ENCODE measurements at places on chromosomes 1 and 21.

- no peaks in the 10 kb centered on the region for H3K36me3 ChIP-seq
- H3K27ac ChIP-seq, result no peak overlapping the region
- H3K27me3 ChIP-seq, result no peaks in the 10 kb centered on the region
- H3K4me3 ChIP-seq, result no peak overlapping the region
Measured at GRCh38 chr1:225691377-225691776, 38.5 kb upstream of the ENAH start.

DNA sequence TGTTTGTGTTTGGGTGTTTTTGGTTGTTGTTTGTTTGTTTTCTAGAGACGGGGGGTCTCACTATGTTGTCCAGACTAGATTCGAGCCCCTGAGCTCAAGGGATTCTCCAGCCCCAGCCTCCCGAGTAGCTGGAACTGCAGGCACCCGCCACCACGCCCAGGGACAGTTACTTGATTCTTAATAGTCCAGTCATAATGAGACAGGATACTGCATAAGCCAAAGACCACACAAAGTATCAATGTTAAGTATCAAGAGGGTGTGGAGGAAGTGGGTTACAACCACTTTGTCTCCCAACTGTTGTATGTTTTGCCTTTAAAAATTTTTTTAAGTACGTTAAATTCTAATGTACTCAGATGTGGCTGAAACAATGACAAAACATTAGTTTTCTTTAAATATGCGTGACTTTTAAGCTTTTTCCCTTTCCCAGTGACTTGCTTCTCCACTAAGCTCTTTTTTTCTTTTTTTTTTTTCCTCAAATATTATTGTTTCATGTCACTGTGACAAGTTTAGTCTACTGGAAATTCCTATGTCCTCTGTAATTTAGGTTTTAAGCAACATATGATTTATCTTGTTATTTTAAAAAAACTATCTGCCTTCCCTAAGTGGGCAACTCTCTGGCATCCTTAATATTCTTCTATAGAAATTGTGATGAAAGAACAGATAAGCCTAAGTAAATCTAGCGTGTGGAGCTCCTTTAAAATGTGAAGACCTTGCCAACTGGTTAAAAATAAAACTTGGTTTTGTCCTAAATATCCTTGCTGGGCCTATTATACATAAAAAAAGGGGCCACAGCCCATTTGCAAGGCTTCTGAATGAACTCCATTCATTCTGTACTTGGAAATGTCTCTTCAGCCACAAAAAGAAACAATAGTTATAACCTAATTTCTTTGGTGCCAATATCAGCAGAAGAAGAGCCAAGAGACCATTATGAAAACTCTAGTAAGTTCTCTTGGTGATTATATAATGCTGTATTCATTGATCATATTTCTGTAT lies 56.2 kb upstream of the DPH5 start:
- no peak overlapping the region for H3K27ac ChIP-seq
- no peaks in the 10 kb centered on the region for H3K36me3 ChIP-seq
- H3K27me3 ChIP-seq, result no peaks in the 10 kb centered on the region
- H3K4me1 ChIP-seq, result no peaks in the 10 kb centered on the region
- no peak for DNase-seq

GRCh38 chr1:73903092-73903491 lies 294.9 kb downstream of the LRRIQ3 start:
- H3K27ac ChIP-seq, result no peak overlapping the region
- H3K36me3 ChIP-seq, result no peaks in the 10 kb centered on the region
- no peak for DNase-seq
- no peaks in the 10 kb centered on the region for H3K27me3 ChIP-seq
- no peaks in the 10 kb centered on the region for H3K4me1 ChIP-seq

DNA sequence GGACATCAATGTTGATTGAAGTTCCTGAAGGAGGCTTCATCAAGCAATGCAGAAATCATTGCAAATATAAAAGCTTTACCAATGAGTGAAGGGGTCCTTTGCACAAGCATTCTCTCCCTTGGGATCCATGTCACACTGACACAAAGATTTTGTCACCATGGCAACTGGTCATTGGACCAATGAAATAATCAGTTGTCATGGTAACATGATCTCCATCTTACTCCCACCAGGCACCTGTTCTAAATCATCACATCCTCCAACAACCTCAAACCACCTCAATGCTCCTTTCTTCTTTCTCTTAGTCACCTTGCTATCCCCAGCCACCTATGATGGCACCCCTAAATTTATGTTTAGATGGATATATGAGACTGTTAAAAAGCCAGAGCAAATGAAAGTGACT lies 13.5 kb upstream of the FOXJ3 start:
- DNase-seq, result no peak
- H3K36me3 ChIP-seq, result no peaks in the 10 kb centered on the region
- H3K4me1 ChIP-seq, result no peaks in the 10 kb centered on the region
- no peaks in the 10 kb centered on the region for H3K27me3 ChIP-seq
- H3K4me3 ChIP-seq, result no peak overlapping the region

DNA sequence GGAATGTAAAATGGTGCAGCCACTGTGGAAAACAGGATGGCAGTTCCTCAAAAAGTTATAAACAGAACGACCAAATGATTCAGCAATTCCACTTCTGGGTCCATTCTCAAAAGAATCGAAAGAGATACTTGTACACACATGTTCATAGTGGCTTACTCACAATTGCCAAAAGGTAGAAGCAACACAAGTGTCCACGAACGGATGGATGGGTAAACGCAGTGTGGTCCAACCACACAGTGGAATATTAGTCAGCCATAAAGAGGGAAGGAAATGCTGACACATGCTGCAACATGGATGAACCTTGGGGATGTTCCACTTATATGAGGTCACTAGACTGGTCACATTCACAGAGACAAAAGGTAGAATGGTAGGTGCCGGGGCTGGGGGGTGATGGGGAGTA lies 5.3 kb downstream of the KRTAP10-1 start:
- no peaks in the 10 kb centered on the region for H3K27me3 ChIP-seq
- no peak overlapping the region for H3K4me3 ChIP-seq
- no peaks in the 10 kb centered on the region for H3K36me3 ChIP-seq
- H3K27ac ChIP-seq, result no peak overlapping the region
- no peaks in the 10 kb centered on the region for H3K4me1 ChIP-seq

DNA sequence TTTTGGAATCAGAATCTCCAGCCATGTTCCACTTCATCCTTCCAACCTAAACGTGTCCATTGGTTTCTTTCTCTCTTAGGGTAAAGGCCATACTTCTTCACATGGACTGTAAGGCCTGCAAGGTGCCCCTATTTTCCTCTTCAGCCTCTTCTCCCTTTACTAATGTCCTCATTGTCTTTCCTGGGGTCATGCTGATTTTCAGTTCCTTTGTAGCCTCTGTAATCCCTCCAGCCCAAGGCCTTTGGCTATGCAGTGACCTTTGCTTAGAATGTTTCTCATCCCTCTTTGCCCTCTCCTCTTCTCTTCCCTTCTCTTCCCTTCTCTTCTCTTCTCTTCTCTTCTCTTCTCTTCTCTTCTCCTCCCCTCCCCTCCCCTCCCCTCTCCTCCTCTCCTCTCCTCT lies 112.5 kb downstream of the SPATA46 start:
- H3K27me3 ChIP-seq, result no peaks in the 10 kb centered on the region
- no peaks in the 10 kb centered on the region for H3K4me1 ChIP-seq
- no peak for DNase-seq
- no peak overlapping the region for H3K4me3 ChIP-seq

DNA sequence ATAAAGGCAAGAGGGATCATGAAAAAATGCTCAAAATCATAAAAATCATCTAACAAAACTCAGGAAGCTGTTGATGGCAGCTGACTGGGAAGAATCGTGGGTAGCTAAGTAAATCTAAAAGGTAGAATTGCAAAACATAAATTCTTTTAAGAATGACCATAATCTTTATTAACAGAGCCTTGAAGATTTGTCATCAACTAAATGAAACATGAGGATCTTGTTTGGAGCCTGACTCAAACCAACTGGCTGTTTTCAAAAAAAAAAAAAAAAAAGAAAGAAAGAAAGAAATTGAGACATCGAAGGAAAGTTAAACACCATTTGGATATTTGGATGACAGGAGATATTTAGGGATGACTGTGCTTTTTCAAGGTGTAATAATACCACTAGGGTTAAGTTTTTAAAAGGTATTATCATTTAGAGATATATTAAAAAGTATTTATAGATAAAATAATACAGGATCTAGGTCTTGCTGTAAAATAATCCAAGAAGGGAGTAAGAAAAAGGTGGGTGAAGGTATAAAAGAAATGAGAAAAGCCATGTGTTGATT lies 48.6 kb downstream of the CD34 start:
- H3K4me3 ChIP-seq, result no peak overlapping the region
- DNase-seq, result no peak
- no peaks in the 10 kb centered on the region for H3K36me3 ChIP-seq
- peaks cover 43% of the 10 kb centered on the region for H3K4me1 ChIP-seq
- no peaks in the 10 kb centered on the region for H3K27me3 ChIP-seq
- peak overlapping the region; percentile 55 for H3K27ac ChIP-seq

- H3K4me1 ChIP-seq, result no peaks in the 10 kb centered on the region
- H3K27ac ChIP-seq, result peak overlapping the region; percentile 64
- H3K27me3 ChIP-seq, result no peaks in the 10 kb centered on the region
- no peak overlapping the region for H3K4me3 ChIP-seq
Measured at GRCh38 chr1:171113382-171113781, 22.7 kb downstream of the FMO3 start.

GRCh38 chr1:27021354-27022031 lies 8.8 kb upstream of the TENT5B start:
- H3K36me3 ChIP-seq, result no peaks in the 10 kb centered on the region
- H3K27ac ChIP-seq, result no peak overlapping the region

DNA sequence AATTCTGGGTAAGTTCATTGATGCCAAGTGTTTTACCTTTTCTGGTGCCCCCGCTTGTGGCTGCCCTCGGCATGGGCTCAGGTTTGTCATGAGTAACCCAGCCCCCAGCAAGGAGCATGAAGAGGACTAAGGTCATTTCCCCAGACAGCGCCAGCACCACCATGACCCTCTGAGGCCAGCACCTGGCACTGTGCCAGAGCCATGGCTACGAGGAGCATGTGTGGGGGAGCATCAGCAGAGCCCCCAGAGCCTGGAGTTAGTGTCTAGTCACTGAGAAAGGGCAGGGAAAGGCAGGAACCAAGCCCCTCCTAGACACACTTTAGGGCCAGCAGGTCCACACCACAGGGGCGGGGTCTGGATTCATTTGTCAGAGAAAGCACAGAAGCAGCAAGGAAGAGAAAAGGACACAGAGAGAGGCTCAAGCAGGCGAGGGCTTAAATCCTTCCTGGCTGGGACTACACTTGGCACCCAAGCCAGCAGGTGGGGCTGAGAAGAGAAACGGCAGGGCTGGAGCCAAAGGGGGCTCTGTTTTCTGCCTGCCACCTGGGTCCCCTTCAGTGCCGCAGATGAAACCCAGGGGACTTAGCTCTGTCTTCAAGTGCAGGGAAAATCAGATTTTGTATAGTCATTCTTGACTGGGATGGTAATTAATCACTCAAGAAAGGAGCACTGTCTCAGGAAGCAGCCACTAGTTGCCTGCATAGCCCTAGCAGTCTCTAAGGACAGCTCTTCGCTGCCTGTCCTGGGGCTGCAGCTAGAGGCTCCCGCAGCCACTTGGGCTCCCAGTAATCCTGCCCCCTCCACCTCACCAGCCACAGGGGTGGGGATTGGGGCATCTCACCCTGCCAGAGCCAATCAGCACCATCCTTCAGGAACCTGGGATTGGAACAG lies 79.6 kb upstream of the ZC3H12A start:
- no peaks in the 10 kb centered on the region for H3K4me1 ChIP-seq
- H3K36me3 ChIP-seq, result no peaks in the 10 kb centered on the region
- no peak overlapping the region for H3K27ac ChIP-seq
- no peak overlapping the region for H3K4me3 ChIP-seq
- H3K27me3 ChIP-seq, result no peaks in the 10 kb centered on the region

GRCh38 chr1:91757763-91758460 lies 128.0 kb downstream of the TGFBR3 start:
- no peak overlapping the region for H3K4me3 ChIP-seq
- H3K36me3 ChIP-seq, result no peaks in the 10 kb centered on the region

DNA sequence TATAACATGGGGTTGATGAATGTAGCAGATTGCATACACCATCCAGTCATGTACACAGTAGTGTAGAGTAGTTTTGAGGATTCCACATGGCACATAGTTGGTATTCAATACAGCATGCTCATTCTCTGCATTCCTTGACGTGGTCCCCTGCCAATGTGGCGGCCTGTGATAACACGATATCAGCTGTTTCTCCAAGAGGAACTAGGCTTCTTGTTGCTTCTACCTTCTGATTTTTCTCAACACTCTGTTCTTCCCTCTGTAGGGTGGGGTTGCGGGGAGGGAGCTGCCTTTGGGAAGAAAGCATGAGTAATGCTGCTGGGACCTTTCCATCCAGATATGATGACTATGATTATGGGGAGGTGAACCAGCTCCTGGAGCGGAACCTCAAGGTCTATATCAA lies 19.4 kb downstream of the SESN2 start:
- H3K4me1 ChIP-seq, result no peaks in the 10 kb centered on the region
- H3K27ac ChIP-seq, result no peak overlapping the region
- no peaks in the 10 kb centered on the region for H3K36me3 ChIP-seq
- H3K4me3 ChIP-seq, result no peak overlapping the region
- no peak for DNase-seq
- H3K27me3 ChIP-seq, result no peaks in the 10 kb centered on the region

GRCh38 chr1:5119366-5120234 lies 465.2 kb downstream of the AJAP1 start:
- no peaks in the 10 kb centered on the region for H3K36me3 ChIP-seq
- no peak overlapping the region for H3K4me3 ChIP-seq
- no peak for DNase-seq
- no peak overlapping the region for H3K27ac ChIP-seq
- H3K27me3 ChIP-seq, result no peaks in the 10 kb centered on the region
- no peaks in the 10 kb centered on the region for H3K4me1 ChIP-seq

DNA sequence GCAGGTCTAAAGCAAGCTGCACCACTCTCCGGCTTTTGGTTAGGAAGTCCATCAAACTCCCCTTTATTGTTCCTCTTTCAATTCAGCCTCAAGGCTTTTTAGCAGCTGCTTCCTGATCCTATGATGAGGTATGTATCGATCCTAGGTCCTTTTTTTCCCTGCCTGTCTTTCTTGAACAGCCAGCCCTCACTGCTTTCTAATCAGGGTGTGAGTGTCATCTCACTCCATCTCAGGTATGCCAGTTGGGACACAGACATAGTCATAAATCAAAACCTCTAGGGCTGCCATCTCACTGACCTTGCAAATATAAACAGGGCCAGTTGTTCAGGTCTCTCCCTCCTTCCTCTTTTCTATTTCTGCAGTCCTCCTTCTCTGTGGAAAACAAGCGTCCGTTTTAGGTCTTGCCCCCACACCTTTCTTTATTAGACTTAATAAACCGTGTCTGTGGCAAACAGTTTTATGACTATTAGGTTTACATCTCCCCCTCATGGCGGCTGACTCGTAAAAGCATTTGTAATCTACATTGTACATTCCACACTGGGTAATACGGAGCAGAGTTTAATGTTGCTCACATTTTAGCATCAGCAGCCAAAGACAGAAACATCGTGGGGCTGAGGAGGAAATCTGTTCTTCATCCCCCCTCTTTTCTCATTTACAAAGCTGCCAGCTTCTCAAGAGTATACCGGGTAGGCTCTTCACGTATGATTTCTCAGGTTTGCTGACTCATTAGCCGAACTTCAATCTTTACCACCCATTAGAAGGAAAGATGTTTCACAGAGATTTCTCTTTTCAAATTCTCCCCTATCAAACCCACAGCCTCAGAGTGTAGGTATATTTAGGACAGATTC lies 11.6 kb downstream of the STYXL2 start:
- no peak overlapping the region for H3K4me3 ChIP-seq
- H3K27ac ChIP-seq, result no peak overlapping the region
- H3K4me1 ChIP-seq, result no peaks in the 10 kb centered on the region
- H3K27me3 ChIP-seq, result no peaks in the 10 kb centered on the region
- no peaks in the 10 kb centered on the region for H3K36me3 ChIP-seq

All from tibial nerve (tissue), 4 donors.